OCI-LY7 (cell line): ENCODE measurements at places on chromosomes 3 and 15.

GRCh38 chr3:171028025-171028778 lies 1.7 kb upstream of the SLC2A2 start:
- no peak for DNase-seq

- DNase-seq, result no peak
These were observed 287.3 kb downstream of the GABRG3 start for GRCh38 chr15:27258287-27258686.

- no peak for DNase-seq
These were observed 384.0 kb upstream of the KCNMB2 start for GRCh38 chr3:178152031-178152806.

- DNase-seq, result no peak
These were observed 338.4 kb upstream of the FRG2C start for GRCh38 chr3:75325716-75326115.

- no peak for DNase-seq
These were observed 42.3 kb upstream of the ADPGK start for GRCh38 chr15:72825829-72826228.

DNA sequence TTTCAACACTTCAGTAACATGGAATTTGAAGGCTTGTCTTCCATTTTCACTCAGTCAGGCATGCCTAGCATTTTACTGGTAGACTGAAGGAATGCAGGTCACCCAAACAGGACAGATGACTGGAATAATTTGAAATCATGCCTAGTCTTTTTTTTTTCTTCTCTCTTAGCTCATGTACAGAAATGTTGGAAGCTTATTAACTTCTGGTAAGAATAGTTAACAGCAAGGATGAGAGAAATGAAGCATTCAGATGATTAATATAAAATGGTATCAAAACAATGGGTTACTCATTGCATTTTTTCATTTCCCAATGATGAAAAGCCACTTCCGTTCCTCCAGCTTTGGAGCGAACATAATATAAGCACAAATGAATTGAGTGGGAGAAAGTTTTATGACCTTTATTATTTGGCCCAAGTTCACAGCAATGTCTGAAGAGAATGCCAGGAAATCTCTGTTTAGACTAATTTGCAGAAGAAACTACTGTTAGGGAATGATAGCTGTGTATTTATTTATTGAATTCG lies 431.6 kb upstream of the RASGRP1 start:
- DNase-seq, result no peak

GRCh38 chr15:93543093-93543492 lies 454.1 kb upstream of the RGMA start:
- DNase-seq, result no peak

DNA sequence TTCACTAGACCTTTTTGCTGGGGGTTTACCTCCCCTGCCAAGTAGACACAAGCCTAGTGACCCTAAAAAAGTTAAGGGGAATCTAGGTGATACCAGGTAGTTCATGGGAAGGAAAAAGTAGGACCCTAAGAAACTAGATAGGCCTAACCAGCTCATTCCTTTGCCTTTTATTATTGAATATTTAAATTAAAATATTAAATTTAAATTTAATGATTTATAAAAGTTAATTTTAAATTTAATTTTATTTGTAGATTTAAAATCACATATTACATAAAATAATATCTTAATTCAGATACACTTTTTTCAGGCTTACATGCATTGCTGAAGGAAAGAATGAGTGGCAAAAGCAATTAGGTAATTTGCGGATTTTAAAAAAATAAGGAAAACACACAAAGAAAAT lies 584.9 kb downstream of the AGBL1 start:
- DNase-seq, result no peak

DNA sequence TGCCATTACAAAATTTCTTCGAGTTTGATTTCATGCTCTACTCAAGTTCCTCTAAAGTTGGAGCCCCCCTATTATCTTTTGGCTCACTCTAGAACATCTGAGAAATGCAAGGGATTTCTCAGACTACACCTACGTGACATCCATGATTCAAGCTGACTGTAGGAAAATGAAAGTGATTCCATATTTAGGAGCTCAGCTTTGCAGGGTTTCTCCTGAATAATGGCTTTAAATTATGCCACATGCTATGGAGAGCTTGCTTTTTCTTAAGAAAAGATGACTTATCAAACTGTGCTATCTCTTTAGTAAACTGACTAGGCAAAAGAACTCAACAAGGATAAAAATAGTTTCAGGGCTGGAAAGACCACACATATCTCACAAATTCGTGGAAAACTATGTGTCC lies 292.1 kb downstream of the LSAMP start:
- DNase-seq, result no peak

DNA sequence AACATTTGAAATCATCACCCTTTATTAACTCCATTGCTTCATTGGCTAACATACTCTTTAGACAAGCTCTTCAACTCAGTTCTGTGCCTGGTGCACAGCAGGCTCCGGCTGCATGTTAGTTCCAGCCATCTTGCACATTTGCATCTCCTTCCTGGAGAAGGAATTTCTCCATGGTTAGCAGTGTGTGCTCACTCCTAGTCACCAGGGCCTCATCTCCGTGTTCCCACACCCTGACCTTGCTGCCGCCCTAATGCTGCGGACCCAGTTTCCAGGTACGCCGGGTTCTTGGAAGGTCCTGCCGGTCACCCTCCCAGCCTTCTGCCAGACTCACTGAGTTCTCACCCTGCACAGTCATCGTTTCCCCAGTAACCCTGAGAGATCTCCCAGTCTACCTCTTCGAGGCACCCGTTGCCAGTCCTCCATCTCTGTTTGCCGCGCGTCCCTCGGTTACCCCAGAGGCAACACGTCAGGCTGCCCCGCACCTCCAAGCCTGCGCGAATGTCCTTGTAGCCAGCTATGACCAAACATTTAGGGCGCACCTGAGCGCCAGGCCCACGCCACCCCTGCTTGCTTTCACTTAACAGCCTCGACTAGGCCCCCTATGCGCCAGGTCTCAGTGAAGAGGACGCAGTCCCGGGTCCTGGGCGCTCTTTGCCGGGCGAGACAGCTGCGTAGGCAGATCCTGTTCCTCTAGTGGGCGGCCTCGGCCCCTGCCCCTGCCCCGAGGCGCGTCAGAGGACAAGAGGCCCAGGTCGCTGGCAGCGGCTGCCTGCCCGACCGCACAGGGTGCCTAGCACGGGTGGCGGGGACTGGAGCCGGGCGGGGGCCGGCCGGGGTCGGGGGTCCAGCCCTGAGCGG lies 747 bp upstream of the ZNF592 start:
- DNase-seq, result peak; percentile 84

DNA sequence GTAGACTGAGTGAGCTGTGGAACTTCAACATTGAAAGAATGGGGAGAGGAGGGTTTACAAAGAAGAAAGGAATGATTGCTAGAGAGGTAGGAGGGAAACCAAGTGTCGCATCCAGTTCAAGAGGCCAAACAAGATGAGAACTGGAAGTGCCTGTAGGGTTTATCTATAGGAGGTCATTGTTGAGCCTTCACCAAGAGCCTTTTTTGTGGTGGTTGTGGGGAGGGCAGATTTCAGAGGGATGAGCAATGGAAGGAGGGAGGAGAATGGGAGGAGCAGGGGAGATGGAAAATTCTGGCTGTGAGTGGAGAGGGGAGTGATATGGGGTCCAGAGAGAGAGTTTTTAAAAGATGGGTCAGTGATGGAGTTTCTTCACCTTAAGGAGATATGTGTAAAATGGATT lies 8.5 kb downstream of the PDIA5 start:
- DNase-seq, result no peak

GRCh38 chr15:86444527-86444926 lies 364.9 kb downstream of the AGBL1 start:
- DNase-seq, result no peak

- DNase-seq, result peak; percentile 87
These were observed 33.5 kb downstream of the BCL2L10 start for GRCh38 chr15:52078876-52079700.

DNA sequence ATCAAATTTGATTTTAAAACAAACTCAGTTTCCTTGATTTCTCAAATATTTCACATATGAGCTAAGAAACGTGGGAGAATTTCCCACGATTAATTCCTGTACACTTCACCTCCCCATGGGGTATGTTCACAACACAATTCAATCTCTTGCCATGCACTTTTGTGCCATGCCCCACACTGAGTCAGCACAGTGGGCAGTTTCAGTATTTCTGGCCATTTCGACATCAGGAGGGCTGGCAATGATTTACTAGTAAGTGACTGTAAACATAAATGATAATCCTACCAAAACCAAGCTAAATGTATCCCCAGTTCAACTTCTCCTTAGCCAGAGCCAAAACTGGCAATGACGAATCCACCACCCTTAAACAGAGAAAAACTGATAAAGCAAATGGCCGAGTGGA lies 293.6 kb downstream of the FGF12 start:
- DNase-seq, result no peak

DNA sequence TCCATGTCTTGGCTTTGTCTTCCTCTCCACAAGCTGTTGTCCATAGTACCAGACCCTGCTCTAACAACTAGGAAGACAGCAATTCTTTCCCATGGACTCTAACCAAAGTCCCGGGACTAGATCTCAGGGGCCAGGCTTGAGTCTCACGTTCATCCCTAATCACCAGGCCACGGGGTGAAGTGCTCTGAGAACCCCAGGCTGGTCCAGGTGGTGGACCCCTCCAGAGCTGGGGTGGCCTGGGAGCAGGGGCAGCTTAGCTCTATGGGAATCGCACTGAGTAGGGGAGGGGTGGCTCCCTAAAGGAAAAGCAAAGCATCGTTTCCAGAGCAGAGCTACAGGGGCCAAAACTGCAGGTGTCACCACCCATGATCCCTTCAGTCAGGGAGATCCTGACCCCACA lies 150.9 kb downstream of the TPRA1 start:
- no peak for DNase-seq

GRCh38 chr3:162348912-162349311 lies 852.3 kb downstream of the OTOL1 start:
- no peak for DNase-seq

GRCh38 chr3:131840156-131840797 lies 194.5 kb downstream of the CPNE4 start:
- no peak for DNase-seq

DNA sequence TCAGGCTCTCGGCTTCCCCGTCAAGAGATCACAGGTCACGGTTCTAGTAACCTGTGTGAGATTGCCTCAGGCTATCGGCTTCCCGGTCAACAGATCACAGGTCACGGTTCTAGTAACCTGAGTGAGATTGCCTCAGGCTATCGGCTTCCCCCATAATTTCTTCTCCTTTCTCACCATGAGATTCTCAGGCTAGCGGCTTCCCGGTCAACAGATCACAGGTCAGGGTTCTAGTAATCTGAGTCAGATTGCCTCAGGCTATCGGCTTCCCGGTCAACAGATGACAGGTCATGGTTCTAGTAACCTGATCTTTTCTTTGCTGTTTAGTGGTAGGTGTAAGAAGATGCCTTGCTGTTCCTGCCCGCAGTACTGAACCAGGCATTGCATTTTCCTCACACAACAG lies 418.2 kb upstream of the ZNF717 start:
- no peak for DNase-seq

DNA sequence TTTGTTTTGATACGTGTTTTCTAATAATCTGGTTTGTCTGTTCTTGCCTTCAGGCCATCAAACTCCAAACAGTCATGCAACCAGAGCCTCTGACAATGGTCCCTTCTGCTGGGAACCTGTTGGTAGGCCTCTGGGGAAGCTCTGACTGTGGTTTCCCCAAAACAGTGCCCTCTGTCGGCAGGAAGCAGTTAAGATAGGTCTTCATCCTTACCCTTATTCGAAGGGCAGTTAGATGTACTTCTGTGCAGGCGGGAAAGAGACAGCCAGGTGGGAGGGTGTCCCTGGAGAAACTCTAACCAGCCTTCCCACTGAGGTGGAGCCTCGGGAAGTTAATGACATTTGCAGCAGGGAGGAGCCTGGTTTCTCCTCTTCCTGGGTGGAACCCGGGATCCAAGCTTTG lies 81.6 kb upstream of the CHMP2B start:
- peak; percentile 30 for DNase-seq

DNA sequence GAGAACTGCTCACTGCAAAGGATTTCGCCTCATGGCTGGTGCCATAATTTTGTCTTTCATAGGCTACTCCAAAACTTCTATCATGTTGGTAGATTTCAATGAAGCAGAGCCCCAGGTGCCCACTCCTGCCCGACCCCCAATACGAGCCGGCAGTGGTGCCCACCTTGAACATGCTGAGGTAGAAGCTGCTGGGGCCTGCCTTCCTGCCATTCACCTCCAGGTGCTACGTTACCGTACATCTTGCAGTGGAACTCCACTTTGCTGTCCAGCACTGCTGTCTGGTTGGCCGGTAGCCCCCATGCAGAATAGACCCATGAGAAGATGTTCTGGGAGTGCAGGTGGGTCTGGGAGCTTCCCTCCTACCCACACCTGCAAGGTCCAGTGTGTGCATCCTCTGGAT lies 502.8 kb upstream of the TBL1XR1 start:
- DNase-seq, result no peak

DNA sequence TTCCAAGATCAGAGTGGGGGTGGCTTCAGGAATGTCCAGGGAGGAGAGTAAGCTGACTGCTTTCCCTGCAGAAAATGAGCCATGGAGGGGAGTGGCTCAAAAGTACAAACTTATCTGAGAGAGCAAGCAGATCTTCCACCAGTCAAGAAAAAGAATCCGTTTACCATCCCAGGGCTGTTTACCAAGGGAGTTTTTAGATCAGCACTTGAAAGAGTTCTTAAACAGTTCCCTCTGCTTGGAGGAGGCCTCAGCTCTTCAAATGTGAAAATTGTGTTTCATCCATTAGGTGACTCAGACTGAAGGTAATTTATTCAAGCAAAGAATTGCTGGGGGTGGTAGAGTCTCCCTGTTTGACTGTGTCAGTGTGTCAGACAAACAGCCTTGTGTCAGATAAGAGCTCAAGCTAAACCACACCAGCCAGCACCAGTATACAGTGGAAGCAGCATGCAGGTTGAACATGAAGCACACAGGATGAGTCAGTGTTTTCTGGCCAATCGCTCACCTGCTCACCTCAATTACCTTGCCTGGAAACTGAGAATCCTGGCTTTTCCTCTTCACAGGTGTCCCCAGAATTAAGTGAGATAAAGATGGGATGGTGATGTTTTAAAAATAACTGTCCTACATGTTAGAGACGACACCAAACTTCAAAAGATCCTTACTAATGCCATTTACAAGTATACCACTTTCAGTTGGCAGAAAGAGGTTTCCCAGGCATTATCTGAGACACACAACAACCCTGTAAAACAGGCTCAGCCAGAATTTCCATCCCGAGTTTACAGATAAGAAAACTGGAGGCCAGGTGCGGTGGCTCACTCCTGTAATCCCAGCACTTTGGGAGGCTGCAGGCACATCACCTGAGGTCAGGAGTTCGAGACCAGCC lies 21.7 kb downstream of the SH3BP5 start:
- DNase-seq, result no peak

- DNase-seq, result no peak
These were observed 284.6 kb upstream of the C2CD4B start for GRCh38 chr15:62449638-62450037.

GRCh38 chr3:79211586-79212359 lies 556.0 kb downstream of the ROBO1 start:
- DNase-seq, result no peak

DNA sequence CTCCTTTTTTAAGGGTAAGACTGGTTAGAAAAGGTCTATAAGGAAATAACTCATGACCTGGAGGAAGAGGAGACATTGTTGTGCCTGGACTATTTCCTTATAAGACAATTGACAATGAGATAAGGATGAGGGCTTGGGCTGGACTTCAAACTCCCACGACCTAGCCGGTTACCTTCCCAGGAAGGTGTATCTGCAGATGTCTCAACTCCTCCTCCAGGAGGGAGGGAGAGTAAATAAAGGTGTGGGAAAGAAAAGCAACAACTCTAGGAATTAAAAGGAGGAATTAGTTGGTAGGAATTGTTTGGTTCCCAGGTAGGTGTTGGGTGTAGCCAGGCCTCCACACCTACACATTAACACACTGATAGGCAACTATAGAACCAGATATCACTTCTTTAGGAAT lies 97.8 kb upstream of the TBL1XR1 start:
- no peak for DNase-seq

GRCh38 chr3:13193320-13194284 lies 120.4 kb upstream of the IQSEC1 start:
- no peak for DNase-seq
